ENCODE measurements at places on chromosomes 1 and 21.

DNA sequence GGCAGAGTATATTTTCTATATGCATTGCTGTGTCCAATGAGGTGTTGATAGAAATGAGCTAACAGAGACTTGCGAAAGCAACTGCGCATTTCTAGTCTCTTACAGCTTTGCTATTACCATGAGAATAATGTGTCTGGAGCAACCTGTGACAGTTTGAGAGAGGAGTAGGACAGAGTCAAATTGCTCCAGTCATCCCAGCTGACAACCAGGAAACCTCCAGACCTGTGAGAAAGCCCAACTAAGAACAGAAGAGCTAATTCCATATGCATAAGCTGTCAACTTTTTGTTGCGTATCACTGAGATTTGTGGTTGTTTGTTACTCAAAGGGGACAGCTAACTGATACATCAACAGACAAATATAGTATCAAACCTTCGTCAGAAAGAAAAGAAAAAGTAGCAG is 354.1 kb upstream of the LRRC7 start:
- DNase-seq, result no peak

- DNase-seq, result no peak
Measured at GRCh38 chr1:45097944-45098343, 85.9 kb downstream of the UROD start.

DNA sequence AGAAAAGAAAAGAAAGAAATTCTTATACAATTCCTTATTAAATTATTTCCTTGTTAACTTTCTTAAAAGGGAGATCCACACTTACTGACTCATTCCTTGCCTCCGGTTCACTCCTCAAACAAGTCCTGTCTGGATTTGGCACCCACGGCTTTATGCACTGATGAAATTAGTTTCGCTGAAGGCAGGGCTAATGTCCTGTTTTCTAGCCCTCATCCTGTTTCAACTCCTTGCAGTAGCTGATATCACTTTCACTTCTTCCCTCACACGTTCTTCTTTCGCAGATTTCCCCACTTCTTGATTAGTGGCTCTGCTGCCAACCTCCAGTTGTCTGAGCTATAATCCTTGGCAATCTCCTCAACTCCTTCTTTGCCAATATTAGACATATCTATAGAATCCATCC is 215.2 kb downstream of the URB2 start:
- no peak for DNase-seq

DNA sequence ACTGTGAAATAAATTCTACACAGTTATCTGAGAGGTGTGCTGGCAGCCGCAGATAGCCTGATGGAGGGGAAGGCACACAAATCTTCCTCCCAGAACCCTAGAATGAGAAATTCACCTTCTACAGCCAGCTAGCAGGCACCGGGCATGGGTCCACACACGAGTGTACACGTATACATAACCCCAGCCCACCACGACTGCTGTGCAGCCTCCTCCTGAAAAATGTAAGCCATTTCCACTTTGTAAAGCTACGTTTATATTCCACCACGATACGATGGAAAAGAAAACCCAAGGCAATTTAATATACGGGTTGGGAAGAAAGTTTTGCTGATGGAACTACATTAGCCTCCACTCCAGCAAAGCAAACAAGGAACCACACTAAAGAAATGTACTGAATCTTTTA is 1.8 kb downstream of the BTG3 start:
- DNase-seq, result no peak

DNA sequence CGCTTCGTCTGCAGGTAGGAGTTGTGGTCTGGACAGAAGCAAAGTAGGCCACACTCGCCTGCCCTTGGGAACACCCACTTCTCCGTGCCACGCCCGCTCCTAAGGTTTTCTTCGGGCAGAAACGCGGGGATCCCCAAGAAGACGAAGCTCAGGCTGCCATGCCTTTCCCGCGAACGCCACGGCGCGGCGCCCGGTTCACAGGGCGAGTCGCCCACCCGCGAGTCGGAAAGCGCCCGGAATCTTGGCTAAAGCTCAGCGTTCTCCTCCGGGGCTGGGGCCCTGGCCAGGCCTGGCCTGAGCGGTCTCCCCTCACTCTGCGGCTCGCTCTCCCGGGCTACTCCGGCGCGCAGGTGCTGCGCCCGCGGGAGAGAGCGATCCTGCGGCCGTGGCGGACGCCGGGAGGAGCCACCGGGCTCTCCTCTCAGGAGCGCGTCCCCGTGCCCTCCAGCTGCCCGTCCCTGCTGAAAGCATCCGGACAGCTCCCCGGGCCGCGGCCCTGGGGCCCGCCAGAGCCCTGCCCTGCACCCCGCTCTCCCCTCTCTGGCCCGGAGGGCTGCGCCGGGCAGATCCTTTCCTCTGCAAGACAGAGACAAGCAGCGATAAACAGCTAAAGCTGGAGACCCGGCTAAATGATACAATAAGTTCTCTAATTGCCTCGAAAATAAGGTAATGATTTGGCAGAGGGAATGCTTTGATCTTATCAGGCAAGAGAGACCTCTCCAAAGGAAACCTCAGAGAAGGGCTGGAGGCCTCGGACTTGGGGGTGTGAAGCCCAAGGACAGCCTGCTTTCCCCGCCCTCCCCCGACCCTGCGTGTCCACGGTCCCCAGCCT is 6.7 kb upstream of the WNT2B start:
- peak; percentile 27 for DNase-seq

DNA sequence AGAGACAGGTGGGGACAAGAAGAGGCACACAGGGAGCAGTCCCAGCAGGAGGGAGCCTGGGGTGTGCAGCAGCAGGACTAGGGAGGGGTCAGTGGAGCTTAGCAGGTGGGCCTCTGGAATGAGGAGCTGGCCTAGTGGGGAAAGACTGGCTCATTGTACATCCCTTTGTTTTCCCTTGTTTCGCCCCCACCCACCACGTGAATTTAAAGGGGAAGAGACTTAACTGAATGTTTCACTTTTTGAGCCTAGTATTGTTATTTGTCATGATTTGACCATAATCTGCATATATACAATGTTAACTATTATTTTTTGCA is 181.7 kb downstream of the DHRS3 start:
- no peak for DNase-seq

- DNase-seq, result no peak
Measured at GRCh38 chr1:221138516-221138915, 259.3 kb downstream of the HLX start.

GRCh38 chr1:198318085-198318484 is 161.3 kb downstream of the NEK7 start:
- no peak for DNase-seq

- no peak for DNase-seq
Measured at GRCh38 chr1:36134505-36135329, 9.7 kb upstream of the COL8A2 start.

DNA sequence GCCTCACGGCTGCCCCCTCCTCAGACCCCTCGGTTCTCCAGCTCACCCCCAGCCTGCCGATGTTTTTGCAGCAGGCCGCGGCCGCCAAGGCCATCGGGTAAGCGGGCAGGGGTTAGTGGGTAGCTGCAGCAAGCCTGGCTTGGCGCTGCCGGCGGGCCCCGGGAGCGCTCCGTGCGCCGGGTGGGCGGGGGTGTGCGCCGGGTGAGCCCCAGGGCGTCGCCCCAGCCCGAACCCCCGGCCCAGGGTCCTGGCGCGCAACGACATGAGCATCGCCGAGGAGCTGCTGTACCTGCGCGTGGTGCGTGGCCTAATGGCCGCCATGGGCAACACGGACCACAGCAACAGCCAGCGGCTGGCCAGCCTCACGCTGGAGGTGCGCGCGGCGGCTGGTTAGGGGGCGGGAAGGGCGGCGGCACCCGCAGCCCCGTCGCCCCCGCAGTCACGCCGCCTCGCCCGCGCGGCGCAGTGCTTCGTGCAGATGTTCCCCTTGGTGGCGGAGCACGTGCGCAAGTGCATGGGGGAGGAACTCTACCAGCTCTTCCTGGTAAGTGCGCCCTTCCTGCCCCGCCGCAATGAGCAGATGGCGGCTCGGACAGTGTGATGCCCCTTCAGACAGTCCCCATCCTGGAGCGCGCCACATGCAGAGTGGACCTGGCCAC is 6.5 kb downstream of the RNU5D-1 start:
- DNase-seq, result no peak

GRCh38 chr1:221347706-221348105 is 394.2 kb downstream of the DUSP10 start:
- DNase-seq, result no peak

DNA sequence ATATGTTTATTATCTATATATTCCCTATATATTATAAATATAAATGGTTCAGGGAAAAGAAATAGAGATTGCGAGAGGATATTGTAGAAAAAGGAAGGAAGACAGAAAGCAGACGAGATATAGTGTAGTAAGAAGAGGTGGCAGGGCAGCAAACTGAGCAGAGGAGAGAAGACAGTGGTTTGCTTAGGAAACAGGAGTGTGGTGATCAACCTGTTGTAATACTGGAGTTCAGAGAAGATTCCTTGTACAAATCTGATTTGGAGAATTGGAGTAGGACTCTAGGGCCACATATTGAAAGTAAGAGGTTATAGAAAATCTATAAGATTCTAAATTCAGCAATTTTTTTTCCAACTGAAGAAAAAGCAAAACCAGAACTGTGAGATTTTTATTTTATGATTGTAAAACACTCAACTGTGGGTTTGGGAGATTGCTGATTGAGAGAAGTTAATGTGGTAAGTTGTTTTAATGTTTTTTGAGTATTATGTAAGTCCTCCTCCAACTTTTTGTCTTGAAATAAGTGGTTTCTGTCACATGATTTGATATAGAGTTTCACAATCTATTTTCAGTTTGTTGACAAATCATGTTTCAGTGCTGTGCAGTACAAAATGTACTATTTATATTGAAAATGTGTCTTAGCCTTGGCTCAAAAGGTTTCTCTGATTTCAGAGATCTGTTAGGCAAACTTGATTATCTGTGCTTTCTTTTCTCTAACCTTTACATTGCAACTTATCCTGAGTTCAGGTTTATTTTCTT is 9.6 kb upstream of the AMY2B start:
- DNase-seq, result no peak

GRCh38 chr1:178371933-178372388 is 124.8 kb downstream of the CLEC20A start:
- DNase-seq, result no peak

DNA sequence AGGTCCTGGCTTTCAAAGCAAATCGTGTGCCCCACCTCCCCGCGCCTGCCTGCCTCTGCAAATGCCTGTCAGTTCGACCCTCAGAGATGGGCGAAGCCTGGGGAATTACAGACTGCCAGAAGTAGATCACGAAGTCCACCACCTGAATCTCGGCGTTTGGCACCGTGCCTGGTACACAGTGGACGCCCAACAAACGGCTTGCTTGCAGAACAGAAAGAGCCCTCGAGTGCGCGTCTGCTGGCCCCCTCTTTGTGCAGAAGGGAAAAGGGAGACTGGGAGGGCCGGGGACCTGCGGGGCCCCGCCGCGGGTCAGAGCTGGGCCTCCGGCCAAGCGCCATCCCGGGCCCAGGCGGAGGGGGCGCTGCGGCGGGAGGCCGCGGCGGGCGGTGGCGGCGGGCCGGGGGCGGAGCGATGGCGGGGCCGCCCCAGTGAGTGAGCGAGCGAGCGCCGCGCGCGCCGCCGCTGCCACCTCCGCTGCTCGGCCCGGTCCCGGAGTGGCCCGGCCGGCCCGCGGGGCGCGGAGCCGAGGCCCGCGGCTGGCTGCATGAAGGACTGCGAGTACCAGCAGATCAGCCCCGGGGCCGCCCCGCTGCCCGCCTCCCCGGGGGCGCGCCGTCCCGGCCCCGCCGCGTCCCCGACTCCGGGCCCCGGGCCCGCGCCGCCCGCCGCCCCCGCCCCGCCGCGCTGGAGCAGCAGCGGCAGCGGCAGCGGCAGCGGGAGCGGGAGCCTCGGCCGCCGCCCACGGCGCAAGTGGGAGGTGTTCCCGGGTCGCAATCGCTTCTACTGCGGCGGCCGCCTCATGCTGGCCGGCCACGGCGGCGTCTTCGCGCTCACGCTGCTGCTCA is at the start of gene ZDHHC18:
Gene ZDHHC18, plus strand, starts transcription at position 428 of the 845 bp plus-strand sequence. Its CDS starts 117 bp downstream, at position 545.
- DNase-seq, result peak; percentile 51

GRCh38 chr1:10325521-10325920 is 73.3 kb upstream of the PGD start:
- no peak for DNase-seq

DNA sequence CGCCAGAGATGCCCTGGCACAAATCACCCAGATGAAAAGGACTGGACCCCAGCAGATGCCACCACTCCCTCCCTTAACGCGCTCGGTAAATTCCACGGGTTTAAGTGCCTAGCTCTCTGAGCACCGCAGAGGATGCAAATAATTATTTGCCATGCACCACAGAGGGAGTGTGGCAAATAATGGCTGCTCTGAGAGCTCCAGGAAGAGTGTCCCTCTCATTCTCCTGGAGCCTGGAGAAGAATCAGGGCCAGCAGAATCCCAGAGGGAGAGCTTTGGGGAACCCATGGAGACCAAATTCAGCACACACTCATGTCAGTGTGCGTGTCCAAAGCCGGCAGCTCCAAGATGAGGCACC is 667 bp downstream of the HHIPL2 start:
- DNase-seq, result no peak

GRCh38 chr1:214377485-214377884 is 96.5 kb downstream of the SMYD2 start:
- no peak for DNase-seq

DNA sequence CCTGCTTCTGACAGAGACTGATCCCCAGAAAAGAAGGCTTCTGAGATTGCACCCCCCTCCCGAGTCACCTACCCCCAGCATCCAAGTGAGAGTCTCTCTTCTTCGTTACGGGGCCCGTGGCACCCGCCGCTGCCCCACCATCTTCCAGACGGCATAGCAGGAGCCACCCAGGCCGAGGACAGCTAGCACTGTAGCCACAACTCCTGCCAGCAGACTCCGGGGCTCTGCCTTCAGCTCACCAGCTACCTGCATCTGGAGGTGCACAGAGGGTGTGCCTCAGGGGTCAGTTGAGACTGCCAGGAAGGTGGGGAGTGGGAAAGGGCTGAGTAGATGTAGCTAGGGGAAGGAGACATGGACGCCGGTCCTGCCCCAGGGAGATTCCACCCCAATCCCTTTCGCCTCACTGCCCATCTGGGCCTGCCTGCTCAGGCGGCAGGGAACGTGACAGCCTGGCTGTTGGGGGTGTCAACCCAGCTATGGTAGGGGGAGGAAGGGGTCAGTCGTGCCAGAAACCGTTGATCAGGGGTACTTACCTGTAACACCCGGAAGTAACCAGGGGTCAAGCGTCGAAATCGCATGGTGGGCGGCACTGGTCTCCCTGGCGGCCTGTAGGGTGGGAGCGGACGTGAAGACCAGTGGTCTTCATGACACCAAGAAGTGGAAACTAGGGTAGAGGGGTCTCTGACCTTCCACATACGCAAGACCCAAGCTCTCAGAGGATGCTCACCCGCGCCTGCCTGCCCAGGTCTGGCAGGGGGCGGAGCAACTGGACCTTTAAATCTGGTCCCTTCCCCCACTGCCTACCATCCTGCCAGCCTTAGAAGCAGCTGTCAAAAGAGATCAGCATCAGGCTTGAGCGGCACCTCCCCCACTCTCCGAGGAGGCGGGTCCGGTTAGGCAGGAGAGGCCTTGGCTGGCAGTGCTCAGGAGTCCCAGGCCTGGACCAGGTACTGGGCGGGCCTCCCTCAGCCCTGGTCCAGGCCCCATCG is at the start of gene ZNF593OS:
Gene ZNF593OS, minus strand, starts transcription at position 749 of the 989 bp plus-strand sequence. Its CDS starts 171 bp downstream, at position 578.
- DNase-seq, result no peak

- no peak for DNase-seq
Measured at GRCh38 chr1:104073463-104073902, 323.8 kb downstream of the AMY1C start.

- DNase-seq, result no peak
Measured at GRCh38 chr1:45542591-45542990, 8.0 kb upstream of the AKR1A1 start.

All from bone marrow (tissue), 2 donors.